Caco-2 (cell line): ENCODE measurements at places on chromosomes 5 and 9.

- DNase-seq = peak; percentile 4
These were observed 371.0 kb downstream of the CSNK1G3 start for GRCh38 chr5:123882965-123883345.

GRCh38 chr5:162699361-162699760 lies 631.8 kb downstream of the GABRG2 start:
- DNase-seq = no peak

DNA sequence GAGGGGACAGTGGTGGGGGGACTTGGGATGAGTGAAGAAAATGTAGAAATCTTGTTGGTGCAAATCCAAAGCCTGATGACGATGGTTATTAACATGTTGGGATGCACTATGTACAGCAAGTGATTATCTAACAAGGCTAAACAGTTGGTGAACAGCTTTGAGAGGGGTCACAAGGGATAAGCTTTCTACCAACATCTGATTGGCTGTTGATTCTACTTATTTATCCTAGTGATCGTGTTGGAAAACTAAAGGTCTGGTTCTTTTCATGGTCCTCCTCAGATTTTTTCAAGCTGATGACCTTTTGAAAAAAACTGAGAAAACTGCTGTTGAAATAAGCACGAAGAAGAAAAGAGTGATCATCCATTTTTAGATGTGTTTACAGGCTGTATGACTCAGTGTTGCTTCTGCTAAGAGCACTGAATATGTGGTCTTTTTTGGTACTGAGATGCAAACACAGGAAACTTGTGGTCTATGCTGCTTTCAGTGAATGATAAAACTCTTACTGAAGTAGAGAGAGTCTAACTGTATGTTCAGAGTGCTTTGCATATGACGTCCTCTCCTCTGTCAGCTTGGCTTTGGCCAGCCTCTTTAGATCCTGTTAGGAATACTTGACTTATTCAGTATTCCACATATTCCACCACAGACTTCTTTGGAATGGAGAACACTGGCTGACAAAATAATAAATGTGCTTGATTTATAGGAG lies 174.8 kb downstream of the SLF1 start:
- no peak for DNase-seq

DNA sequence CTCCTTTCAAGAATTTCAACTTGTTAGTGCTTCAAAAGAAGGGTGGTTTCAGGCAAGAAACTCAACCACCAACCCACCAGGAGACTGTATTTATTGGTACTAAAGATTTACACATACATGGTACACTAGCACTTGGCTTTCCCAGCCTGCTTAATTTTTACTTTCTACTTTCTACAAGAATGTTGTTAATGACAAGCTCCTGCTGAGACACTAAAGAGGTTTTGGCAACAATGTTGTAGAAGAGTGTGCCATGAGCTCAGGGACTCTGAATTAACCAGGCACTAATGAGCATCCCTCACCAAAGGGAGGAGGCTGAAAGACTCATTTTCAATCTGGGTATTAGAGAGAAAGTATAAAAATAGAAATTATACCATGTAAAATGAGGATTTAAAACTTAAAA lies 195.0 kb downstream of the KIAA0825 start:
- no peak for DNase-seq

- no peak for DNase-seq
These were observed 400.9 kb upstream of the IRX1 start for GRCh38 chr5:3194684-3195083.

DNA sequence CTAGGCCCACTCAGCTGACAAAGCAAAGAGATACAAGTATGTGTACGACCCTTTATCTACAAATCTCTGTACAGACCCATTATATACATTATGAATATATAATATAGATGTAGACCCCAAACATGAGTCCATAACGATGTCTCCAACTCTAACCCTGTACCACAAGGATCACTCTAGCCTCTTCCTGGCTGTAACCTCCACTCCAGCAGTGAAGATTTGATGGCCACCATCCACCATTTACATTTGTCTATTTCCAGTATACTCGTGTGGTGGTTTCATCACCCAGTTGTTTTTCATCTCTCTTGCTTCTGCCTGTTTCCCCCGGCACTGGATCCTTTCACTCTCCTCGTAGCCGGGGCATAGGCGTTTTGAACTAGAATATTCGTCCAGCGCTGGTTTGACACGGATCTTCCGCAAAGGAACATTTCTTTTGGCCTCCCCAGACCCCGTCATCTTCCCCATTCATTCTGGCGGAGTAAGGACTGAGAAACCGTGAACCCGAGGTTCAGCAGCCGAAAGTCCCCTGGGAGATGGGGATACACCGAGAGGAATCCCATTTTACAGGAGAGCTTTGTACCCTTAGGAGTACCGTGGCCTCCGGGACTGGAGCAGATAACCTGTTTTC lies 828 bp upstream of the TRIO start:
- no peak for DNase-seq
